ENCODE measurements at places on chromosomes 4 and X.

GRCh38 chr4:55561889-55562288, 15.2 kb upstream of the CLOCK start:
- peak; percentile 74 for DNase-seq

DNA sequence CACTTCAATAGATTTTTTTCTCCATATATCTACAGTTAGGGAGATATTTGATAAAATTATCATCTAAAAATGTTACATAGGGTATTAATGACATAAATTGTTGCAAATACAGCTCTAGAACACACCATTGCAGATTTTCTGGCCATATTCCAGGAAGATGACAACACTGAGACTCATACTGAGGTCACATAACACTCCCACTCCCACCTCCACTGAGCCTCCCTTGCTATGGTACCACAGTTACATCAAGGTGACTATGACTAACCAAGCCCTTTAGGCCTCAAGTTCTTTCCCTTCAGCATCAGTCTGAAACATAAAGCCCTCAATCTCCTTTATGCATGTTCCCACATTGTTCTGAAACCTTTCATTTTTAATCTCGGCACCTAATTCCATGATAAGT, 932.0 kb upstream of the IGFBP7 start:
- DNase-seq = no peak

- DNase-seq = no peak
Measured at GRCh38 chr4:107618656-107619055, 101.4 kb downstream of the PAPSS1 start.

- peak; percentile 16 for DNase-seq
Measured at GRCh38 chr4:153623491-153623890, 60.6 kb upstream of the TLR2 start.

DNA sequence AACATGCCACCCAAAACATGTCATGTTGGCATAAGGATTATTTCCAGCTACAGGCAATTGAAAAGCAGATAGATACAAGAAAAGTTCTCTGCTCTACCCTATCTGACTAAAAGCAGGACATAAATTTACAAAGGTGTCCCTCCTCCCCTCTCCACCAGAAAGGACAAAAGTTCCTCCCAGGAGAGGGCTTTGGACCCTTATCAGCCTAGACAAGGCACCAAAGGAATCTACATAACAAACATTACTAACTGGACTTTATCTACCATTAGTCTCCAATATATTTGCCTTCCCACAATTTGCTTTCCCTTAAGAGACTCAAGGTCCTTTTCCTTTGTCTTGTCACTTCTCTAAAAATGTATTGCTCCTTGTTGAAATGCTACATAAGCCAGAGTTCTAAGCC, 55.6 kb downstream of the ADGRA3 start:
- DNase-seq = no peak

DNA sequence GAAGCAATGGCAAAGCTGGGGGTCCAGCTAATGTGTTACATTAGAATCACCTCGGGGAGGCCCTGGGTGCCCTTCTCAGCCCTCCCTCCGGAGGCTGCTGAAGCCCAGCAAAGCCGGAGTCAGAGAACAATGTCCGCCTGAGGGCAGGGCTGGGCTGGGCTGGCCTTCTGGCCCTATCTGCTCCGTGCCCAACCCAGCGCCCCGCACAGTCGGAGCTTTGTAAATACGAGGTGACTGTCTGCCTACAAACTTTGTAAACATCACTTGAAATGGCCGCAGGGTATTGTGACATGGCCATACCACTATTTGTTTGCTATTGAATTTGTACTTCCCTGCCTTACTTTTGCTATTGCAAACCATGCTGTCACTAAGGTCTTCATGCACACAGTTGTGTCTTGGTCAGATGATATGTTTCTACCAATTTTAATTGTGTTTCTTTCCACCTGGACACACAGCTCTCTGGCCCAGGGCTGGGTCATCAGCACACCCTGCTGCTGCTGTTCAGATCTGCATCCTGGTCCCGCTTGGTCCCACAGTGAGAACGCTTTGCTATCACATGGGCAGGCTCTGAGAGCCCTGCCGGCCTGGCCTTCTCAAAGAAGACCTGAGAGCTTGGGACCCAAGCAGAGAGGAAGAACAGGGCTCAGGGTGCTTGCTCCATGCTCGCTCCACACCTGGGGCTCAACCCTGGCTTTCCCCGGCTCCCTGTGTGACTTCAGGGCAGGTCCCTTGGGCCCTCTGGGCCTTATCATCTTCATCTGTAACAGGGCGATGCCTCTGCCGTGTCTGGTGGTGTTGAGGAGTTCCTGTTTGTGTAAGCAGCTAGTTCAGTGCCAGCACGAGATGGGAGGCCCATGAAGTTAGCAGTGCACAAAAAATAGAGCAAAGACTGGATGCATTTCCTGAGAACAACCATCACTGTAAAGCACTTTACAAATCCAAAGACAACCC, 2.3 kb downstream of the S100P start:
- no peak for DNase-seq

All from suppressor macrophage treated with lipopolysaccharide for 4 hours (primary cell).